ENCODE measurements at places on chromosomes 12 and 14.

DNA sequence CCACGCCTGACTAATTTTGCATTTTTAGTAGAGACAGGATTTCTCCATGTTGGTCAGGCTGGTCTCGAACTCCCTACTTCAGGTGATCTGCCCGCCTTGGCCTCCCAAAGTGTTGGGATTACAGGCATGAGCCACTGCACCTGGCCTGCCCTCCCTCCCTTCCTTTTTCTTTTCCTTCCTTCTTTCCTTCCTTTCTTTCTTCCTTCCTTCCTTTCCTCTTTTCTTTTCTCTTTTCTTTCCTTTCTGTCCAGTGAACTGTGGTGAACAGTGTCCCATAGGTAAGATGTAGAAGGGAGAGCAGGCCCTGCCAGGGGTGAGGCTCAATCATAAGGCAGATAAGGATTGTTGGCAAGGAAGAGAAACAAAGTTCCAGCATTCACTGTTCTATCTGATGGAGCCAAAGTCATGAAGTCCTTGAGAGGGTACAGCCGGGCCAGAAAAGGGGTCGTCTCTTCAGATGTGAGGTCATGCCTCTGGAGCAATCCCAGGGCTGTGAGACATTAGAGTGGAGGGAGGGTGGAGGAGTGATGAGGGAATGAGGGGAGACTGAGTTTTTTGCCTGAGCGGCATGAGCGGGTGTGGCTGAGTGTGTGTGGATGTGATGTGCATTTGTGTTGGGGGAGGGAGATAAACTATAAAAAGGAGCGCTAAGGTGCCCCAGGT is 4.2 kb upstream of the MLF2 start:
- DNase-seq: no peak

GRCh38 chr14:72613231-72613974 is 280.5 kb downstream of the DPF3 start:
- no peak for DNase-seq

GRCh38 chr12:11885261-11886038 is 185.3 kb upstream of the BCL2L14 start:
- DNase-seq: no peak

DNA sequence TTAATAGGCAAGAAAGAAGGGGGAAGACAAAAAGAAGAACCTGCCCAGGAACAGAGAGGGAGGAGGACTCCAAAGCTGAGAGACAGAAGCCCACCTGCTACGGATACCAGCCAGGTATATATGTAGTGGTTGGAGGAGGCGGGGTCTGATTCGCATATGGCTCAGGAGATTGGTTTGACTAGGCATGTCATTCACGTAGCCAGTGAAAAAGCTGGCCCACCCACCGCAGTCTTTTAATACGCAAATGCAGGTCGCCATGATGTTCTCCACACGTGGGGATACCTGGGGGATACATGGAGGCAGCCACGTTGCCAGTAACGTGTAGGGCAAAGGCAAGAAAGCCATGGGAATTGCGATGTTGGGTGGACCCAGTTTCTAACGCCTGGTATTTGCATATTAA is 73.2 kb downstream of the NTS start:
- DNase-seq: no peak

GRCh38 chr12:106380954-106381353 is 23.4 kb downstream of the POLR3B start:
- DNase-seq: no peak

DNA sequence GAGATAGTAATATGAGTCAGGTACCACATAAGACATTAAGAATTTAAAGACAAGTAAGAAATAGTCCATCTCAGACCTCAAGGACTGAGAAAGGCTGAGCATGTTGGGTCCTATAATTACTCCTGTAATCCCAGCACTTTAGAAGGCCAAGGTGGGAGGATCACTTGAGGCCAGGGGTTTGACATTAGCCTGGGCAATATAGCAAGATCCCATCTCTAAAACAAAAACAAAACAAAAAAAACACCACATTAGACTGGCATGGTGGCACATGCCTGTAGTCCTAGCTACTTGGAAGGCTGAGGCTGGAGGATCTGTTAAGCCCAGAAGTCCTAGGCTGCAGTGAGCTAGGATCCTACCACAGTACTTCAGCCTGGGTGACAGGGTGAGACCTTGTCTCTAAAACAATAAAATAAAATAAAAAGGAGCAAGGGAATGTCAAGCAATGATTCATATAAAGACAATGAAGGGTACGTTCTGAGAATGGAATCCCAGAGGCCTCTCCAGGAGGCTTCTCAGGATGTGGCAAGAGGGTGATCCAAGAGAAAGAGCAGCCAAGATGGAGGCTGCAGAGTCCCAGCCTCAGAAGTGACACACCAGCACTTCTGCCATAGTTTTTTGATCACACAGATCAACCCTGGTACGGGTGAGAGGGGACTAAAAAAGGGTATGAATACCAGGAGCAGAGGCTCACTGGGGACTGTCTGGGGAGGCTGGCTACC is 206.4 kb downstream of the CRADD start:
- DNase-seq: no peak

GRCh38 chr12:22803725-22804124 is 178.8 kb downstream of the ETNK1 start:
- no peak for DNase-seq

GRCh38 chr12:47223848-47224213 is 144.1 kb upstream of the AMIGO2 start:
- no peak for DNase-seq

GRCh38 chr12:131606218-131606901 is 104.5 kb upstream of the SFSWAP start:
- DNase-seq: peak; percentile 6

DNA sequence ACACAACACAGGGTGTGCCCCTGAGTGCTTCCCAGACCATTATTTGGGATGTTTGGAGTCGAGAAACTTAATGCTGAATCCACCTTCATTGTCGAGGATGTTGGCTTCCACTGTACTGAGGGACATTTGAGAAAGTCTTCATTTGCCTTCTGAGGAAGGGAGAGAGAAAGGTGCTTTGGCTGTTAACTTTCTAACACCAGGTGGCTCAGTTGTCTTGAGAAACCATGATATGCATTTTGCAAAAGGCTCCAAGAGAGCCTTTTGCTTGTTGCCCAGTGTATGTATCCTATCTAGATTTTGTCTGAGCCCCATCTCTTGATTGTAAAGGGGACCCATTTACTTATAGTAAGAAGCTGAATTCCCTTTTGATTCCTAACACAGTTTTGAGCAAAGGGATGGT is 28.6 kb upstream of the NRXN3 start:
- no peak for DNase-seq

- no peak for DNase-seq
Observed at GRCh38 chr14:59566725-59567124, 9.9 kb downstream of the CCDC175 start.

DNA sequence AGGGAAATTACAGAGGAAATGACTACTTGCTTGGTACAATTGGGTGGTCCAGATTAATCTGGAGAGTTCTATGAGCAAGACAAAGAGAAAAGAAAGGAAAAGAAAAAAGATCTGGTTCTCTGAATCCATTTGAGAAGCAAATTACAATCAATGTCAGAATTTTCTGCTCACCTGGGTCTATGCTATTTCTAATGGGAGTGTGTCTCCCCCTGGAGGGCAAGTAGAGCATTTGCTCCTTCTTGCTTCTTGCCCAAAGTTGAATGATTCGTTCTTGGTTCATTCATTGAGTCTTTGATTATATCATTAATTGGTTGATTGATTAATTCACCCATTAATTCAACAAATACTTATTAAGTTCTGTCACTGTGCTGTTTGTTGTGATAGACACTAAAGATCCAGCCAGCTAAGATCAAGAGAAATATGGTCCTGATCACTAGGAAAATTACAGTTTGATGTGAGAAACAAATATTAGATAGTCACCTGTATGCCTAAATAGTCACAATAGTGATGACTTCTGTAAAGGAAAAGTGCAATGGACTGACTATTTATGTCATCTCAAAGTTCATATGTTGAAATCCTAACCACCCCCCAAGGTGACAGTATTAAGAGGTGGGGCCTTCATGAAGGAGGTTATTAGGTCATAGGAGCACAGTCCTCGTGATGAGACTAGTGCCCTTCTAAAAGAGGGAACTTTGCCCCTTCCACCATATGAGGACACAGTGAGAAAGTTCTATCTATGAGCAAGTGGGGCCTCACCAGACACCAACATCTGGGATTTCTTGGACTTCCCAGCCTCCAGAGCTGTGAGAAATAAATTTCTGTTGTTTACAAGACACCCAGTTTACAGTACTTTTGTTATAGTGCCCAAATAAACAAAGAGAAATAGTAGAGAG is 8.0 kb upstream of the ASB8 start:
- peak; percentile 78 for DNase-seq

DNA sequence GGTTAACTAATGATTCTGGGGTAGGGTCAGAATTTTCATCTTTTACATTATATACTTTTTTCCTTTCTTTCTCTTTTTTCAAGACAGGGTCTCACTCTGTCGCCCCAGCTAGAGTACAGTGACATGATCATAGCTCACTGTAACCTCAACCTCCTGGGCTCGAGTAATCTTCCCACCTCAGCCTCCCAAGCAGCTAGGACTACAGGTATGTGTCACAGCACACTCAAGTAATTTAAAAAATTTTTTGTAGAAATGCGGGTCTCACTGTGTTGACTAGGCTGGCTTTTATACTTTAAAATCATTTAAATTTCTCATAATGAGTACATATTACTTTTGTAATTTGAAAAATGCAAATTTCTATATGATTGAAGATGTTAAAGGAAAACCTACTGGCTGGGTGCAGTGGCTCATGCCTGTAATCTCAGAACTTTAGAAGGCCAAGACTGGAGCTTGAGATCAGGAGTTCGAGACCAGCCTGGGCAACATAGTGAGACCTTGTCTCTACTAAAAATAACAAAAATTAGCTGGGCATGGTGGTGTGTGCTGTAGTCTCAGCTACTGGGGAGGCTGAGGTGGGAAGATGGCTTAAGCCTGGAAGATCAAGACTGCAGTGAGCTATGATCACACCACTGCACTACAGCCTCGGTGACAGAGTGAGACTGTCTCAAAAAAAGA is 25.7 kb downstream of the R3HDM2 start:
- no peak for DNase-seq

DNA sequence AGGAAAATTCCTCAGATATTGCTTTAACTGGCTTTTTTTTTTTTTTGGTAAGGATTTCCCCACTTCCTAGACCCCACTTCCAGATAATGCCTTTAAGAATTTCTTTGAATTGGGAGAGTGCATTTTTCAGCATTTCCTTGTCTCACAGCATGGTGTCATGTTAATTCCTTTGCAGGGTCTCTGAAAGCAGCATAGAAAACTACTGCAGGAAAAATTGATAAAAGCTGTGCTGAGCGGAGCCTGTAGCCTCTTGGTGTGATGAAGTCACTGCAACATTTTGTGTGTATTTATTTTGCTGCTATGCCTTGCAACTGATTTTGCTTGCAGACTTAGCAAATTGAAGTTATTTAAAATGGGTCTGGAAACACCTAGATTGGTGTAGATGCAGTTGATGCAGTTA is 2.7 kb downstream of the ANO4 start:
- no peak for DNase-seq

- no peak for DNase-seq
Observed at GRCh38 chr14:98957211-98958047, 314.6 kb downstream of the BCL11B start.

- no peak for DNase-seq
Observed at GRCh38 chr12:80053051-80053790, 46.1 kb upstream of the OTOGL start.

DNA sequence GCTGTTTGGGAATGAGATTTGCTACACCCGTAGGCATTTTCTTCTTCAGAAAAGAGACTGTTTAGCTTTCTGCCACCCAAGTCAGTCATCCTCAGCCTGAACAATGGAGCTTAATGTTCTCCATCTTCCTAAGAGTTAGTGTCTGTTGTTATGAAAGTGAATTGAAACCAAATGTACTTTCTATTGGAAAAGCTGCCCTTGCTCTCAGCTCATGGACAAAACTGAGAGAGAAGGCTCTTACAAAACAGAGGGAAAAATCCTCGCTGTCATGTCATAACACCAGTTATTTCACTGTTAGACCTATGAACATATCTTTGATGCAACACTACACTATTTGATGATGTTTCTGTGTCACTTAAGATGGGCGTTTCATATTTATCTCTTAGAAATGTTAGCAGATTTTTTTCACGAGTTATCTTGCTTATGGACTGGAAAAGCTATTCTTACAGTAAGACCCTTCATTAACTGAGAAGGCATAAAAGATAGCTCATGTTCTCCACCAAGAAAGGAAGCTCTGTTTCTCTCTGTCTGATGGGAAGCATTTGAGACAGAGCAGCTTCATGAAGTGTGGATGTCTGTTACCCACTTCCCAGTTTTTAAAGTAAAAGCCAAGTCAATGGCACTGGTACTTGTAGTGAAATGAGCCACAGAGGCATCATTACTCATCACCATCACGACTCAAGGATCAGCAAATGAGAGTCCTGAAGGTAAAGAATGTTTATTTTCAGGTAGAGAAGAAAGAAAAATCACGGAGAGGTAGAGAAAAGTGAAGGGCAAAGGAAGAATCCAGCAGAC is 483.9 kb downstream of the ZFP36L1 start:
- no peak for DNase-seq

DNA sequence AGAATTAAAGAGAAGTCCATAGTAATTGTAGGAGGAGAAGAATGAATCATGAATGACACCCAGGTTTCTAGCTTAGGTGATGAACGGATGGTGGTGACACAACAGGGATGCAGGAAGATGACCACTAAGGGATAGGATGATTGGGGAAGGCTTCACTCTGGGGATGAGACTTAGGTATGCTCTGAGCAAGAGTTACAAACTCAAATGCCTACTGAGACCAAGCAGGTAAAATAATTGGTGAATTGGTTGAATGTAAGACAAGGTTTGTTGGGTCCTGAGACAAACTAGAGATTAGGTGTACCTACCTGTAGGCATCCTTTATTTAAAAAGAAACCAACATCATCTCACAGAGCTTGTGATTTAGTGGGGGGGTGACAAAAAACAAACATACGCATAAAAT is 116.3 kb downstream of the CFAP54 start:
- no peak for DNase-seq

GRCh38 chr12:77888611-77889010 is 57.9 kb downstream of the NAV3 start:
- DNase-seq: no peak

DNA sequence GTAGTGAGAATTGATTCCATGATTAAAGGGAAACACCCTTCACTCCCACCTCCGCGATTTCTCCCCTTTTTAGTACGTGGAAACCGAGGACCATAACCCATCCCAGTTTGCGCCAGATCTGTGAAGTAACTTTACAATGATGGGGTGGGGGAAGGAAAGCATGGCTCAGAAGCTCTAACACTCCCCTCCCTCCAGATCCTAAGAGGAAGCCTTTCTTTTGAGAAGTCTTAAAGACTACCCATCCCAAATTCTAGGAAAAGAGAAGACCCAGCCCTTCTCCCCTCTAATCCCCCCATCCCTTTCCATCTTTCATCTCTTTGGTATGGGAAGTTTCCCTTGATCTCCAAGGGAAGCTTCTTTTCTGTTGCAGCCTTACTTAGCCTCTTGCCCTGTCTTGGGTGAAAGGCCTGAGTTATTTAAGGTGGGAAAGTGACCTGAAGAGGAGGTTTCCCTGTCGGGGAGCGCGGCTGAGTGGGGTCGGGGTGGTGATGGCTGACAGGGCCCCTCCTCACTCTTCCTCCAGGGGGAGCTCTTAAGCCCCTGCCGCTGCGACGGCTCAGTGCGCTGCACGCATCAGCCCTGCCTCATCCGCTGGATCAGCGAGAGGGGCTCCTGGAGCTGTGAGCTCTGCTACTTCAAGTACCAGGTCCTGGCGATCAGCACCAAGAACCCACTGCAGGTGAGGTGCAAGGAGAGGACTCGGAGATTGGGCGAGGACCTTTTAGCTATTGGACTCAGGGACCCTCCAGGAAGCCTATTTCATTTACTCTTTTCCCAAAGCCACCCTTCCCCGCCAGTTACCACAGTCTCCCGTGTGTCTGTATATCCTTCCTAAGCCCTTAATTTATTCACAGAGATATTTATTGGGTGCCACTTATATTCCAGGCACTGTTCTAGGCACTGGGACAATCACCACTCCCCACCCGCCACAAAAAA is 1.8 kb downstream of the MARCHF9 start:
- DNase-seq: peak; percentile 81
